ENCODE measurements at places on chromosomes 6 and 20. TPM values are rescaled to one million over a fixed set of nuclear protein-coding genes. Genes with fewer than 3 reads are reported as not detected.
A peak's percentile ranks its signal among the peaks of the same experiment; 100 is the strongest.

Gene PRL
- total RNA-seq, result not detected

- no peak overlapping the region for H3K4me3 ChIP-seq
- no peak for DNase-seq
- H3K27ac ChIP-seq, result no peak overlapping the region
- H3K36me3 ChIP-seq, result no peaks in the 10 kb centered on the region
Measured at GRCh38 chr6:3906846-3907151, 57.6 kb downstream of the FAM50B start.

DNA sequence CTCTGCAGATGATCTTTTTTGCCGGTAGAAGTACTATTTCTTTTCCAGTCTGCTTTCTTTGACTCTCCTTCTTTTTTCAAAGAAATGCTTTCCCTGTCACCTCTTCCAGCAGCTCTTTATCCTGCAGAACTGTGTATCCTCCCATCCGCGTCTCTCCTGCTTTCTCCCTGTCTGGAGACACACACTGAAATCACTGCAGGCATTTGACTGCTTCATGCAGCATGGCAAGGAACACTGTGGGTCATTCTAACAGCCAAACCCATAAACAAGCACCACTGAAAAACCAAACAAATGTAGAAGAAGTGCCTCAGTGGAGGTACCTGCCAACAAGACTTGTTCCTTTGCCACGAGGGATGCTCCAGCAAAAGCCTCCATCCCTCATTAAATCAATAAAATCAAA is 403.7 kb upstream of the CITED2 start:
- H3K27ac ChIP-seq, result peak overlapping the region; percentile 34
- no peaks in the 10 kb centered on the region for H3K4me1 ChIP-seq
- DNase-seq, result no peak
- H3K4me3 ChIP-seq, result no peak overlapping the region

GRCh38 chr20:25280574-25281535 is 33.0 kb downstream of the PYGB start:
- no peaks in the 10 kb centered on the region for H3K4me1 ChIP-seq
- no peak overlapping the region for H3K4me3 ChIP-seq
- H3K27me3 ChIP-seq, result no peaks in the 10 kb centered on the region
- no peaks in the 10 kb centered on the region for H3K36me3 ChIP-seq
- peak; percentile 9 for DNase-seq
- H3K27ac ChIP-seq, result no peak overlapping the region

All from uterus (tissue), 4 donors.